ENCODE measurements at places on chromosomes 5 and 9.

DNA sequence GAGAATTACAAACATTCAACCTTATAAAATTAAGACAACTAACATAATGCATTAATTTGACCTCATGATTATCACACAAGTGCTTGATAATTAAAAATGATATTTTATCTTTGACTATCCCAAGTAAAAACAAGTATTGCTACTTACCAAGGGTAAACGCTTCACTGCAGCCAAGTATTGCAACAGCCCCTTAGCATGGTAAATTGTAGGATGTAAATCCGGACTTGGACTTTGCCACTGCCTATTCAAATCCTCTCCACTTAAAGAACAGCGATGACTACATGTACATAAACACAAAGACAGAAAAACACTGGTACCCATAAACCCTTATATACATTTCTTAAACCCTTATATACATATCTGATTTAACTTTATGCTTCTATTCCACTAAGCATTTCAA lies 155.1 kb downstream of the AGTPBP1 start:
- no peak for DNase-seq

- DNase-seq, result no peak
These were observed 121.8 kb upstream of the ELL2 start for GRCh38 chr5:96083361-96083881.

DNA sequence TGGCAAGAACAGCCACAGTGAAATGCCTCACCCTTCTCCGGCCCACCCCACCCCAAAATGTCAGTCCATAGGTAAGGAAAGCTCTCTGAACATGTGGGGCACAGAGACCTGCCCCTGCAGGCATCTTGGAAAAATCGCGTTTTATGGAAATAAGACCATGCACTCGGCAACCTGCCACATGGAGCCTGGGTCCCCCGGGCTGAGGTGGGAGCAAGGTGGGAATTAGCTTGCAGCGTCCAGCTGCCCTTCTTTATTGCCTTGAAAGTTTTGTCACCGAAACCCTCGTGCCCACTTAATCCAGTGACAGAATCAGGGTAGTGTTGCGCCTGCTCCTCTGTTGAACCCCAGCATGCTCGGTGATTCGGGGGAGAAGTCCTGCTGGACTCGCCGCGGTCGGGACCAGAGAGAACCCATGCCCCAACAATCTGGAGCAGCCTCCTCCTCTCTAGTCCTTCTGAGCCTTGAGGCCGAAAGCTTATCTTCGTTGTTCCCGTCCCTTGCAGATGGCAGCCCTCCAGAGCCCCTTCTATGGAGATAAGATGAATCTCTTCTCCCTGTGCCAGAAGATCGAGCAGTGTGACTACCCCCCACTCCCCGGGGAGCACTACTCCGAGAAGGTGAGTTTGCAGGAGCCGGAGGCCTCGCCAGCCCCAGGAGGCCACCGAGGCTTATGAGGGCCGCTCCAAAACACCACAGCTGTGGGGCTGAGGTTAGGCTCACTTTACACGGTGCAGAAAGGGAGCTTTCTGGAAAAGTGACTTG lies 67.9 kb downstream of the PSMB7 start:
- DNase-seq, result no peak

DNA sequence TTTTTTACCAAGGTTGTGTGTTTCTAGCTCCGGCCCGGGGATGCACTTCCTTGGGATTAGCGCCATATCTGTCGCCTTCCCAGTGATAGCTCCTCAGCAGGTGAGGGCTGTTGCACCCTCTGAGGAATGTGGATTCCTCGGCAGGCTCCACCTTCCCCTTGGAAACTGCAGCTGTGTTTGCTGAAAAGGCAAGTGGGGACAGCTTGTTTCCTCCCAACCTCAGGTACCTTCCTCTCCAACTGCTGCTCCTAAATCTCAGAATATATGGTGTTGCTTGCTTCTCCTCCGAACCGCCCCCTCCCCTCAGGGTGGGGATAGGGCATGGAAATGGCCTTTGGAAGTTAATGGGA lies 1.3 kb downstream of the SLC1A1 start:
- DNase-seq, result no peak

- no peak for DNase-seq
These were observed 307.3 kb upstream of the MPDZ start for GRCh38 chr9:13586587-13587374.

DNA sequence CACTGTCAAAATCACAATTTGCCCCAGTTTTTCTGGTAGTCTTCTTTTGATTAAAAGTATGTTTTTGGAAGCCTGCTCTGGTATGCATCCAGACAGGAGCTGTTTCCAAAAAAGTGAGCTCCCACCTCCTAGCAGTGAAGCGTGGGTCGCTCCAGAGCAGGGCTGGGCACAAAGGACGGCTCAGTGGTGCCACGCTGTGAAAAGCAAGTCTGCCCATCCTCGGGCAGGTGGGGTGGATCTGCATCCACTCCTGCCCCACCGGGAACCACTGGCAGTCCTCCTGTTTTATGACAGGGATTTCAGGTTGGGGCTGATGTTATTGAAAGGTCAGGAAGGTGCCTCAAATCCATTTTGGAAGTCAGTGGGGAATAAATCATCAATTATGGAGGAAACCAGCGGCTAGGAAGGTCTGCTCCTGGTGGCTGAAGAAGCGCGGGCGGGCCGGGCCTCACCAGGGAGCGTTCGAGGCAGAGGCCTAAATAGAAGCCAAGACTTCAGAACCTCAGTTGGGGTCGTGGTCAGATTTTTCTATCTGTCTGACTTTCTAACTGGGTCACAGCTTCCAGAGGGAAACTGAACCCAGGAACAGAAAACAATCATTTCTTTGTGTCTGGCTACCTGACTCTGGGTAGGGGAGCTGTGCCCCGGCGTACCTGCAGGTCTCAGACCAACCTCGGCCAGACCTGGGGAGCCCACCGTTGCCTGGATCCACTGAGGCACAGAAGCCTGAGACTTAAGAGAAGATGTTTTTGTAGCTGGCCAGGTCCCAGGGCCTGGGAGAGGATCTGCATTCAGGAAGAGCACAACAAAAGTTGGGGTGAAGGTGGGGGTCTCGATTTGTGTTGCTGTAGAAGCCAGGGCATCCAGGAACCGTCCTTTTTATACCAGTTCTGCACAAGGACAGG lies 168.1 kb downstream of the PAX5 start:
- DNase-seq, result no peak

- no peak for DNase-seq
These were observed 119.8 kb downstream of the AUH start for GRCh38 chr9:91241909-91242308.

DNA sequence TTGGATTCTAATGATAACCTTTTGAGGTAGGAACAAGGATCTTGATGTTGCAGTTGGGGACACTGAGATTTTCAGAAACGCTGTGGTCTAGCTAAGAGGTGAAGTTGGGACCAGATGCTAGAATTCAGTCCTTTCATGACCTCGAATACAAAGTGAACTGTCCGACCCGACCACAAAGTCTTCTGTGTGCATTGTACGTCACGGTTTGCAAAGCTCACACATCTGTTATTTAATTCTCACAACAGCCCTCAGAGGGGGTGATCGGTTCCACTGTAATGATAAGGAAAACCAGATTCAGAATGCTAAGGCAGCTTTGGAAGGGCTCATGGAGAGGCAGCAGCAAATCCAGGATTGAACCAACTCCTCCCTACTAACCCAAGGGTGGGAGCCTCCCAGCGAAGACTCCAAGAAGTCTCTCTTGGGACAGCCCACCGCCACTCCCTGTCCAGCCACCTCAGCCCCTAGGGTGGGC lies 16.6 kb upstream of the KIF12 start:
- no peak for DNase-seq

GRCh38 chr5:157689942-157690689 lies 18.8 kb downstream of the C5orf52 start:
- DNase-seq, result no peak

DNA sequence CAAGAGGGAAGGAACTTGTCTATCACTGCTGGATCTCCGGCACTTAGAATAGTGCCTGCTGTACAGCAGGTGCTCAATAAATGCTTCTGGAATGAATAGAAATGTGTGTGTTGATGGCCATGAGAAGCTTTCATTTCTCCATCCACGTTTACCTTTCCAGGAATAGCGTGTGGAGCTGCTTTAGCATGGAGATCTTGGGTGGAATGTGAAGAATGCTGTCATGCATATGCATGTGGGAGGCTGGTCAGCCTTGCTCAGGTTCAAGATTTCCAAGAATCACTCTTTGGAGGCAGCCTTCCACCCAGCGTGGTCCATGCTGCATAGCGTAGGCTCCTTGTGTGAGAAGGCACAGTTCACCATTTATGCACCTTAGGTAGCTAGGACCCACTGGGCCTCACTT lies 19.2 kb downstream of the COL15A1 start:
- DNase-seq, result no peak

DNA sequence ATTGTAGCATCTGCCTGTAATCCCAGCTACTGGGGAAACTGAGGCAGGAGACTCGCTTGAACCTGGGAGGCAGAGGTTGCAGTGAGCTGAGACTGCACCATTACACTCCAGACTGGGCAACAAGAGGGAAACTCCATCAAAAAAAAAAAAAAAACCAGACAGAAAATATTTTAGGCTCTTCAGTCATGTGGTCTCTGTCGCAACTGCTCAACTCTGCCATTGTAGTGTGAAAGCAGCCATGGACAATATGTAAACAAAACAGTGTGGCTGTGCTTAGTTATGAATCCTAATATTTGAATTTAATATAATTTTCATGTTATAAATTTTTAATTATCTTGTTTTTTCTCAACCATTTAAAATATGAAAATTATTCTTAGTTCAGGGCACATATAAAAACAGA lies 38.4 kb downstream of the ZFAND5 start:
- DNase-seq, result no peak

DNA sequence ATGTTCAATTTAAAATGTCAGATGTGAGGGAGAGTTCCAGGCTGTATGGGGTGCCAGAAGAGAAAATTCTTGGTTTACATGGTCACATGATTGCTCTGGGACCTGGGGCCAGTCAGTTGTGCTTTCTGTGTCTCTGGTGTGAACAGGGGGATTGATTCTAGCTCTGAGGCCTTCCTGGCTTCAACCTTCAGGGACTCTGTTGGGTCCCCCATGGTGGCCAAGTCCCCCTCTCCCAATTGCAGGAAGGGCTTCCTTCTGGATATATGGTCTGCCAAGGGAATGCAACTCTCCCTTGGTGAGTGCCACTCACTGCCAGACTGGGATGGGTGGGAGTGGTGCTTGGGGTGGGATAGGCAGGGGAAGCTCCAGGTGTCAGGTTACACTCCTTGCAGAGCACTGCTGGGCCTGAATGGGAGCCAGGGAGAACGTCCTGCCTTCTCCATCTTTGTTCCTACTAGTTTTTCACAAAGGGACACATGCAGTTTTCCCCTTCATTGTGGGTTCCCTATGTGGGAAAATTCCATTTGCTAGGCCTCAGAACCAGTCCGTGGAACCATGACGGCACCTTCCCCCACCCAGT lies 153.2 kb downstream of the MELK start:
- DNase-seq, result no peak

GRCh38 chr5:158414780-158415179 lies 555.8 kb upstream of the CLINT1 start:
- peak; percentile 83 for DNase-seq

DNA sequence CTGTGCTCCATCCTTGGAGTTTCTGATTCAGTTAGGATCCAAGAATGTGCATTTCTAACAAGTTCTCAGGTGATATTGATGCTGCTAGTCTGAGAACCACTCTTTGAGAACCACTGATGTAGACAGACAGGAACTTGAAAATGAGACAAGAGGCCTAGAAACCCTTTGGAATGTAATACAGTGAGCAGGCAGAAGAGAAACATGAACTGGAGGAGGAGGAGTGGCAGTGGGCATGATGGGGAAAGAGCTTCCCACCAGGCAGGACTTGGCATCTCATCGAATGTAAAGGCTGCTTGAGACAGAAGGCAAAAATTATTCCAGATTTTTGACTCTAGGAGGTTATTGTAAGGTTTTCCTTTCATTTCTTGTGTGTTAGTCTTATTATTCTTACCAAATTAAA lies 295.8 kb upstream of the SGCD start:
- DNase-seq, result no peak

- DNase-seq, result no peak
These were observed 334.7 kb downstream of the DMRT2 start for GRCh38 chr9:1384816-1385215.

GRCh38 chr5:38601863-38602298 lies 45.4 kb upstream of the LIFR start:
- DNase-seq, result no peak

DNA sequence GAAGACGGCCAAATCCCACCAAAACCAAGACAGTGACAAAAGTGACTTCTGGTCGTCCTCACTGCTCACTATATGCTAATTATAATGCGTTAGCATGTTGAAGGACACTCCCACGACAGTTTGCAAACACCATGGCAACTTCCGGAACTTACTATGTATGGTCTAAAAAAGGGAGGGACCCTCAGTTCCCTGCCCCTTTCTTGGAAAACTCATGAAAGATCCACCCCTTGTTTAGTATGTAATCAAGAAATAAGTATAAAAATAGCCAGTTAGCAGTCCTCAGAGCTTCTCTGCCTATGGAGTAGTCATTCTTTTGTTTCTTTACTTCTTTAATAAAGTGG lies 9.5 kb downstream of the FCN2 start:
- DNase-seq, result no peak

GRCh38 chr5:78129597-78129996 lies 164.9 kb downstream of the AP3B1 start:
- DNase-seq, result no peak

- peak; percentile 77 for DNase-seq
These were observed at the start of gene GOLGA2 for GRCh38 chr9:128275198-128276007. GOLGA2 (minus strand) TSS chr9:128276007; CDS start chr9:128275976, 31 bp downstream.

- DNase-seq, result no peak
These were observed 35.5 kb downstream of the VPS13A start for GRCh38 chr9:77212801-77213200.

DNA sequence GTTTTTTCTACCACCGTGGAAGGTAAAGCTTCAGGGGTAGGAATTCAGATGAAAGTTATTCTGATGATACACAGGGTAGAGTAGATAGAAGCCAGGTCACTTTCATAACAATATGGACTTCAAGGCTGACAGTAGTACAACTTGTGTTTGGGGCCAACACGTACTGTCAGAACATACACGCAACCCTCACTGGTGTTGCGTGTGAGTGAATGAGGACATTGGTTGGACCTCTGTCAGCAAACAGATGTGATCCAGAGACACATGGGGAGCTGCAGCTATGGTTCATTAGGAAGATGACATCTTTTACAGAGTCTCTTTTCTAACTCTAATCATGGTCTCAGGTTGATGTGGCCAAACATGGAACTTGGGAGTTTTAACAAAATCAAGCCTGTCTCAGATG lies 70.1 kb upstream of the MOCS2 start:
- no peak for DNase-seq

- DNase-seq, result no peak
These were observed 99.8 kb downstream of the EFNA5 start for GRCh38 chr5:107570805-107571531.

DNA sequence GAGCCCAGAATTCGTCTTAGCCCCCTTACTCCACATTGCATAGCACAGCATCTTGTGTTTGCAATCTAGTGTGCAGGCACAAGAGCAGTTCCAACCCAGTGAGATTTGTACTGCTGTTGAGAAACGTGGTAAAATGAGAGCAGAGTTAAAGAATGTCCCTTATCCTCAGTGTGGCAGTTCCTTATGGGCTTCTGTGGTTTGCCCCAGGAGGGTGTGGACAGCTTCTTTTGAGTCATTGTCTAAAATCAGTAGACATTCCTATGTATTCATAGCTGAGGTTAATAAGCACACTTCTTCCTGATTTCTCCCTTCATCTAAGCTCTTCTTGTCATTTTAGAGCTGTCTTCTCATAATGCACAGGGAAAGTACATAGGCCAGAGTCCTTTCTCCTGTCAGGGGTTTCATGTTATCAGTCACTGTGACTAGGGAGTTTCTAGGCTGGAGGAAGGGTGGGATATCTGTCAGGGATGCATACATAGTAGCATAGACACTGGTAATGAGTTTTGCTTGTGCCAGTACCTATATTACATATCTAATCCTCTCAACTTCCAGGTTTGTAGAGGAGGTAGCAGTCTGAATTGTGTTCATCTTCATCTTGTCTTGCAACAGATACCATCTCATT lies 2.0 kb upstream of the CAVIN4 start:
- peak; percentile 60 for DNase-seq

Data from fibroblast of the aortic adventitia (primary cell).